ENCODE measurements at places on chromosomes 5 and 9.

GRCh38 chr9:136762915-136763648, 1.2 kb downstream of the LCN15 start:
- peak; percentile 56 for DNase-seq

GRCh38 chr9:137974746-137975526, 97.4 kb downstream of the CACNA1B start:
- DNase-seq, result no peak

DNA sequence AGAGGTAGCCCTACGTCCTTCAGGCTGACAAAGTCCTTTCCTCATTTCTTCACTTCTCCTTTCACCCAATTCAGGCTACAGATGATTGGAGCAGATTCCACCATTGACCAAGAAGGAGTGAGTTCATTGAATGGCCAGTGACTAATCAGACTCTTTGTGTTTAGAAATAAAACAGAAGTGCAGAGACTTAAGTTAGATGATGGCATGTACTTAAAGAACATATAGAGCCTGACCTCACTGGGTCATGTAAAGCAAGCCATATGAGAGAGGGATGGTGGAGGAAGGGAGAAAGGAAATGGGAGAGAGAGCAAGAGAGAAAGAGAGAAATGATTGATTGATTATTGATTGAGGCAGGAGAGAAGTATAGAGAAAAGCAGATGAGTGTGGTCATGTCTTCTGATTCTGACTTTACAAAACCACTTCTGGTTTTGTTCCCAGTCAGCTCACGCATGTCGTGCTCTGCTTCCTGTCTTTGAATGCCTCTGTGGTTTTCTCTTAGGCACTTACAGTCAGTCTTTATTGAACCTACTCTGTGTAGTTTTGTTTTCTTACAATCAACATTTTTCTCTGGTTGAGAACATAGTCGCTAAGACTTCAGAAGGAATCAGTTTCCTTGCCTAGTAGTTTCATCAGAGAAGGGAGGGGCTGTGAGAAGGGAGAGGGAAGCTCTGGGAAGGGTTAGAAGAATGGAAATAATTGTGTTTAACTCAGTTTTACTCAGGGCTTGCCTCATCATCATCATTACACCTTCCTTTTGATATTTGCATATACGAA, 149.2 kb upstream of the KLF9 start:
- DNase-seq, result peak; percentile 91

GRCh38 chr5:39717176-39717897, 292.6 kb upstream of the DAB2 start:
- DNase-seq, result no peak

GRCh38 chr9:118521261-118521660, 817.1 kb downstream of the TLR4 start:
- no peak for DNase-seq

DNA sequence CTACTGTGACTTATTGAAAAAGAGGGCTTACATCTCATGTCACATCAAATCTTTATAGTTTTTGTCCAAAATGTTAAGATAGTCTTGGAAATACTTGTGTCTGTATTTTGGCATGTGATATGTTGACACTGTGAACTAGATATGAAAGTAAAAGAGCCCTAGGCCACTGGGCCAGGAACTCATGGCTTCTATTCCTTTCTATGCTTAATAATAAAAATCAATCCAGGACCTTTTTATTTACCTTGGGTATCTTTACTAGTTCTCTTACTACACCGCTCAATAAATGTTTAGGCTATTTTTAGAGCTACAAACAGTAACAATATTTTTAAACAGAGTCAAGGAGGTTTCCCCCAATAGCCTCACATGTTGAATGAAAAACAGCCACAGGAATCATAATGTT, 348.6 kb upstream of the SLC24A2 start:
- no peak for DNase-seq

DNA sequence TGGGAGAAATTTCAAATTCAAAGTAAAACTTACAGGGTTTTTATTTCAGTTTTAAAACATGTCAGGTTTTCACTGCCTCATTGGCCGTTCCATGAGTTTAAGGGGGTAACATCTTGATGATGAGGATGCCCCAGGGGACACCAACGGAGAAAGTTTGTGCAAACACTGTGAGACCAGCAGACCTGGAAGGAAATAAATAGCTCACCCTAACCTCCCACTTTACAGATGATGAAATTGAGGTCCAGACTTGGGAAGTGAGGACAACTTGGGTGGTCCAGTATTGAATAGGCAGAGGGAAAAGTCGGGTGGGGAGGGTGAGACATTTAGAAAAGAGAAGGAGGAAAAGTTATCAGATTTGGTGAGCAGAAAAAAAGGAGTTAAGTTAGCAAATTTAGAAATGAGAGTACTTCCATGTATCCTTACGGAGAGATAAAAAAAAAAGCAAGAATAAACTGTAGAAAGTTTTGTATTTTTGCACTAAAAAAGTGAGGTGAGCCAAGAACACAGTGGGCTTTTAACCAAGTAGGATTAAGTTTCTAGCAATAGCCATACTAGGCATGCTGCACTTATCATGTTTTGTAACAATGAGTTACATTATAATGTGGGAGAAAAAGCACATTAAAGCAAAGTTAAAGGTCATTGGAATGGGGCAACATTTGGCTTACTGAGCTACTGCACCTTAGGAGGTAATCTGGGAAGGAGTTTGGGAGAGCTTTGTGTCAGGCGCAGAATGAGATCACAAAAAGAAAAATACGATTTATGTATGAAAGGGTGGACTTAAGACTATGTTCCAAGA, 125.1 kb downstream of the GAS1 start:
- no peak for DNase-seq

GRCh38 chr5:78801413-78801812, 152.8 kb upstream of the LHFPL2 start:
- no peak for DNase-seq

GRCh38 chr5:1131191-1131621, 19.3 kb upstream of the SLC12A7 start:
- DNase-seq, result no peak

GRCh38 chr9:133727277-133727875, 10.8 kb downstream of the SARDH start:
- no peak for DNase-seq

DNA sequence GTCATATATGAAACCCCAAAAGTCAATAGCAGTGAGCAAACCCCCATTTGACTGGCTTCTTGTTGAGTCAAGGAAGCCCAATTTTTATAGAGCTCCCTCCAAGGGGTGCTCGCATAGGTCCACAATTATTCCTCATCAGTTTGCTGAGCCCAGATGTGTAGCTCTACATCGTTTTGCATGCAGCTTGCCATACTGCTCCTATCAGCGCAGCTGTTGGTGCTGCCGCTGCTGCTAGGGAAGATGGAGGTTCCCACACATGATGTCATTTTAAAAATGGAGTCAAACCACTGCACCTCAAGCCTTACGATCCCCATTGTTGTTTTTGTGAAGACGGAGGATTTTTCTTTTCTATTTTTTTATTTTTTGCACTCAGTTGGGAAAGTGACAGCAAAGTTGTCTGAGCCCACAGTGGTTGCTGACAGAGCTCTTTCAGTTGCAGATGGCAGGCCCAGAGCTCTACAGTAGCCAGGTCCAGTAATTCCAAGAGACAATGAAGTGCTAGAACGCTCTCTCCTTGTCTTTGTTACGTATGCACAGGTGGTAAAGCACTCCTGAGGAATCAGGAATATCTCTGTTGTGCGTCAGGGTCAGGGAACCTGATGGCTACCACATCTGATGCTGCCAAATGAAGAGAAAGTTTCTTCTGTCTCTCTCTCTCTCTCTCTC, 23.2 kb upstream of the C5orf63 start:
- DNase-seq, result no peak

GRCh38 chr9:132505991-132506655, 76.3 kb upstream of the BARHL1 start:
- DNase-seq, result no peak
